SHP77 treated with DMSO at 0.1 percent for 48 hours (cell line): ENCODE measurements at places on chromosomes 12 and 14.

GRCh38 chr12:45017916-45018315, 33.0 kb downstream of the DBX2 start:
- DNase-seq: no peak

DNA sequence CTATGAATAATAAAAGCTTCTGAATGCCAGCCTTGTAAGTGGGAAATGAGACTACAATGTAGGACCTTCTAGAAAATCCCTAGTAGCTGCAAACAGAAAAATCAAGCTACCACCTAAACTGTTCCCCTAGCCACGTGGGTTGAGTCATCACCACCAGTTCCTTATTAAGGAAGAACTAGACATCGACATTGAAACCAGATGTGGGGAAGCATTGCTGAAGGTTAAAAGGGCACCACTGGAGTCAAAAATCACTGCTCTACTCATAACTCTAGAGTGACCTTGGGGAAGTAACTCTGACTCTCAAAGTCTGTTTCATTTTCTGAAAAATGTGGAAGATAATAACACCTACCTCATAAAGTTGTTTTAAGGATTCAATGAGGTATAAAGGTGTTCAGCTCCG, 9.4 kb upstream of the CNIH1 start:
- DNase-seq: no peak

DNA sequence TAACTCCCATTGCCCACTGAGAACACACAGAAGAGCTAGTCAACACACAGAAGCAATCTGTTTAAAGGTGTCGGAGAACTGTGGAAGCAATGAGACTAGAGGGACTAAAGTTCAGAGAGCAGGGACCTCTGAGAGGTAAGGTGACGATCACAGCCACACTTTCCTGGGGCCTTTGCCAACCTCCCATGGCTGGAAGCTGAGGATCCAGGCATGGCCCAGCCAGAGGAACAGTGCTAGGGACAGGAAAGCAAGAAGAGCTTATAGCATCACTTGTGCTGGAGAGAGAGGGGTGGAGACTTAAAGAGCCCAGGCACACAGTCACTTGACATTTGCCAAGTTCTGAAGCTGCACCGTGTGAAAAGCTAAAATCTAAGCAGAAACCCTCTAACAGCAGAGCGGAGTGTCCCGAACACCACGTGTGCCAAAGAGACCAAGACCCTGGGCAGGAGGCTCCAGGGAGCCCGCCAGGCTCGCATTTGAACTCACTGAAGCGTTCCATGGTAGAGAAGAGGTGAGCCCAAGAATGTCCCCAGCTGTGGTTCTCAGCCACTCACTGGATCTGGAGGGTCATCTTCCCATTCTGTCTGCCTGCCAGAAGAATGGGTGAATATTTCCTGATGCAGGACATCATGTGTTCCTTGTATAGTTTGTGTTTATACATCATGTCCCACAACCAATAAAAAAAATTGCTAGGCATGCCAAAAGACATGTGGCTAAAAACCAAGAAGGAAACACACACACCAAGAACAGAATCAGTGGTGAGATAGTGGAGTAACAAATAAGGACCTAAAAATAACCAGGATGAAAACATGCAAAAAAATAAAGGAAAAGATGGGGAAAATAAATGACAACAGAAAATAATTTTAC, 174.0 kb upstream of the C14orf180 start:
- DNase-seq: no peak

- no peak for DNase-seq
These were observed 216.9 kb upstream of the PELI2 start for GRCh38 chr14:55901291-55901690.

GRCh38 chr12:125129179-125129571, 63.9 kb downstream of the AACS start:
- no peak for DNase-seq

- no peak for DNase-seq
These were observed 34.9 kb downstream of the CACNA2D4 start for GRCh38 chr12:1883513-1883912.

DNA sequence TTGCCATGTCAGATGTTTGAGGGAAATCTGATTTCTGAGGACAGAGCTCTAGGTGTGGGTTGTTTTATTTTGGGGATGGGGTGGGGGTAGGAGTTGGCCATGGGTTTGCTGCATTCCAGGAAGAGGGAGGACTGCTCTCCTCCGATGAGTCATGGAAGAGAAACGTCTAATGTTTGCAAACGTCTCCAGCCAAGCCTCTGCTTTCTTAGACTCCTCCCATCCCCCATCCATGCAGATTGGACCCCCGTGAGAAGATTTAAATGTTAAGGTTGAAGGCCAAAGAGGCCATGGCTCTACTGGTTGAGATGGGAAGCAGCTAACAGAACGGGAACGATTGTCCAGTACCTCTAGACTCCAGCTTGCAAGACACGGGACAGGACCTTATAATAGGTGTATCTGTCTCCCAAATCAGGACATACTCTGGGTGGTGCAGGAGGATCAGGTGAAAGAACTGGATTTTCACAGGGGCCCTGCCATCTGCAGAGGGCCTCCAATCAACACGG, 11.4 kb upstream of the ATP2A2 start:
- DNase-seq: no peak

DNA sequence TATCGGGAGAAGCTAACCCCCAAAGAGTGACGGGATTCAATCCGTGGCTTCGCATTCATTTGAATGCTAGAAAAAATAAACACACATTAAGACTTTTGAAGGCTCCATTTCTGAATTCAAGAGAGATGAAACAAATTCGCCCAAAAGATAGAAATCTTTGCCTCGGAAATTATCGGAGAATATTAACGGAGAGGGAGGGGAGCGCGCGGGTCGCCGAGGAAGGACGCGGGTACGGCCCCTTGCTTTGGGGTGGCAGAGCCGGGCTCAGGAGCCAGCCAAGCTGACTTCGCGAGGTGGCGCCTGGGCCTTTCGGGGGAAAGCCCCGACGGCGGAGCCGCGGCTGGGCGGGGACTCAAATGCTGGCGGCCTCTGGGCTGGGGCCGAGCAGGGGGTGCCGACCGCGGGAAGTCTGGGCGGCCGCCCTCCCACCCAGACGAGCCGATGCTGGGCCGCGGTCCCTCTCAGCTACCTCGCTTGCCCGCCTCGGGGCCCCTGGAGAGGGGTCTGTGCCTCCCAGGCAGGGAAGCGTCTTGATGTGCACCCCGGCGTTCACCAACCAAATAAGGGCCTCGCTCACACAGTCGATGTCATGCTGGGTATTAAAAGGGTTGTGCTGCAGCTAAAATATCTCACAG, 14.7 kb downstream of the NKX2-1 start:
- DNase-seq: no peak

DNA sequence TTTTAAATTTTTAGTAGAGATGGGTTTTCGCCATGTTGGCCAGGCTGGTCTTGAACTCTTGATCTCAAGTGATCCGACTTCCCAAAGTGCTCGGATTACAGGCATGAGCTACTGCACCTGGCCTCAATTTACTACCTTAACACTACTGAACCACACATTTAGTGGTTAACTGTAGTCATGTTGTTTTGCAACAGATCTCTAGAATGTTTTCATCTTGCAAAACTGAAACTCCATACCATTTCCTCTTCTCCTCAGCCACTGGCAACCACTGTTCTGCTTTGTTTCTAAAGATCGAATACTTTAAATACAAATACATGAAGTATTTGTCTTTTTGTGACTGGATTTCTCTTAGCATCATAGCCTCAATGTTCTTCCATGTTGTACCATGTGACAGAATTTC, 15.4 kb upstream of the SMCO2 start:
- no peak for DNase-seq
